Germinal center (tissue), 1 donor: ENCODE measurements at places on chromosomes 12 and 14.

- DNase-seq: no peak
Observed at GRCh38 chr14:27890259-27890658, 876.3 kb upstream of the FOXG1 start.

DNA sequence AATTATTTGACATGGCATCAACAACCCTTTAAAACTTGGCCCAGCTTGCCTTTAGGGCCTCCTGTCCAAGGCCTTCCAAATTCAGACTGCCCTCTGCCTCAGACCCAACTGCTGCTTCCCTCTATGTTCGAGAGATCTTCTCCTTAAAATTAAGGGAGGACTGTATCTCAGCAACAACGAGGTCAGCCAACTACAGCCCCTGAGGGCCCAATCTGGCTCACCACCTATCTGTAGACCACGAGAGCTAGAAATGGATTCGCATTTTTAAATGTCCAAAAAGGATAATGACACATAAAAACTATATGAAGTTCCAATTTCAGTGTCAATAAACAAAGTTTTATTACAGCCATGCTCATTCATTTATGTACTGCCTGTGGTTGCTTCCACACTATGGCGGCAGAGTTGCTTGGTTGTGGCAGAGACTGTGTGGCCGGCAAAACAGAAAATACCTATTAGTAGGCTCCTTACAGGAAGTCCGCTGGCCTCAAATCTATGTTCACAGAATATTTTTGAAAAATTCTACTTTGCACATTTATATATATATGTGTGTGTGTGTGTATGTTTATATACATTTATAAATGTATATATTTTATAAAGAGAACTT, 1026.9 kb downstream of the BCL11B start:
- DNase-seq: no peak

- DNase-seq: peak; percentile 47
Observed at GRCh38 chr14:71855399-71856036, 76.7 kb upstream of the RGS6 start.

DNA sequence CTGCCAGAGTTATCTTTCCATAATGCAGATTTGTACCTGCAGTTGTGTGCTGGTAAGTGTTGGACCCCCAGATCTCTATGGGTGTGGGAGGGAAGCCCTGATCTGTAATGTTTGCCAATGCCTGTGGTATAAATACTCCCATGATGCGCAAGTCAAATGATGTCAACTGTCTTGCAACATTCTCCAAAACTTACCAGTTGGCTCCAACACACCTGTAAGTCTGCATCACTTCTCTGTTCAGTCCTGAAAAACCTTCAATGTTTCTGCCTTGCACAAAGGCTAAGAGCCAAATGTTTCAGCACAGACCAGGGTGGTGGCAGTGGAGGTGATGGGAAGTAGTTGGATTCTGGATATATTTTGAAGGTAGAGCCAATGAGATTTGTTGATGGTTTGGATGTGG, 3.1 kb downstream of the OS9 start:
- no peak for DNase-seq

DNA sequence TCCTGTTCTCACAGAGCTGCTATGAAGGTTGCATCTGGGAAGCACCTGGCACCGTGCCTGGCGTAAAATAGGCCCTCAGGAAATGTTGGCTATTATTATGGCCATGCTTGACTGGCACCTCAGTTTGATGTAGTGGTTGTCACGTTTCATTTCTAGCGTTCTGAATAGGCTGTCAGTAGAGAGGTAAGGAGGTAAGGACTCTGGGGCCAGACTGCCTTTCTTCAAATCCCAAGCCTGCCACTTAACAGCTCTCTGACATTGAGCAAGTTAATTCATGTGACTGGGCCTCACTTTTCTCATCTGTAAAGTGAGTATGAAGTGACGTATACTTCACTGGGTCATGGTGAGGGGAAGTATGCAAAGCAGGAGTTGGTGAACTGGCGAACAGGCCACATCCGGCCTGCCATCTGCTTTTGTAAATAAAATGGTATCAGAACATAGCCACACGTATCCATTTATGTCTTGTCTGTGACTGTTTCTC, 196.2 kb downstream of the CACNA1C start:
- DNase-seq: peak; percentile 84
